ENCODE measurements at places on chromosomes 2 and 18.
A peak's percentile ranks its signal among the peaks of the same experiment; 100 is the strongest.

DNA sequence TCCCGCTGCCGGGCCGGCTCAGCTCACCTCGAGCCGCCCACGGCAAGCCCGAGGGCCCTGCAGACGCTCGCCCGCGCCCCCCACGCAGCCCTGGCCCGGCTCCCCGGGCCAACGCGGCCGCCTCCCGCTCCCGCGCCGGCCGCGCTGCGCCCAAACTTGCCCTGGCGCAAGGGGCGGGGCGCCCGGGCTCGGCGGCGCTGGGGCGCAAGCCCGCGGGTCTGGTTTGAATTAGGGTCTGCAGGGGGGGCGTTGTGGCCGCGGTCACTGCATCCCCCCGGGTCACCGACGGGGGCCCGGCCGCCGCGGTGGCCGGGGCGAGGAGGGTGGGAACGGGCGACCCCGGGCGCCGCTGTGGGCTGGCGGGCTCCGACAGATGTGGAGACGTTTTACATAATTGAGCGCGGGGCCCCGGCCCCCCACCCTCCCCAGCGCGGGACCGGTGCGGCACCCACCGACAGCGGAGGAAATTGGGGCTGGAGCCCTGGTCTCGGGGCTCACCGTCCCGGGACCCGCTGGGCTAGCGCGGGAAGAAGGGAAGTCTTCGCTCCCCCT lies 690 bp downstream of the SDC1 start:
- ATAC-seq = peak; percentile 4

DNA sequence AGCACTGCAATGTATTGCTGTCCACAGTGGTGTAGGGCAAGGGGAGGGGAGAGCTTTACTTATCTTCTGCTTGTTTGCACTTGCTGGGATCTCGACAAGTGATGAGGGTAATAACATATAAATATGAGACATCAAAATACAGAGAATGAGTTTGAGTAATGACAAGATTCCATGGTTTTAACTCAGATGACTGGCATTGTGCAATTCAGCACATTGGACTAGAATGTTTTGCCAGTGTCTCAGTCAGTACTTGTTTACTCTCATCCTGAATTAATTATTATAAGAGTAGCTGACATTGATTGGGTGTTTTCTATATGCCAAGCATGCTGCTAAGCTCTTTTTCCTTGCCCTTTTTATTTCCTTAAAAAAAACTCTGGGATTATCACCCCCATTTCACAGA lies 306.7 kb upstream of the MMADHC start:
- no peak for ATAC-seq

DNA sequence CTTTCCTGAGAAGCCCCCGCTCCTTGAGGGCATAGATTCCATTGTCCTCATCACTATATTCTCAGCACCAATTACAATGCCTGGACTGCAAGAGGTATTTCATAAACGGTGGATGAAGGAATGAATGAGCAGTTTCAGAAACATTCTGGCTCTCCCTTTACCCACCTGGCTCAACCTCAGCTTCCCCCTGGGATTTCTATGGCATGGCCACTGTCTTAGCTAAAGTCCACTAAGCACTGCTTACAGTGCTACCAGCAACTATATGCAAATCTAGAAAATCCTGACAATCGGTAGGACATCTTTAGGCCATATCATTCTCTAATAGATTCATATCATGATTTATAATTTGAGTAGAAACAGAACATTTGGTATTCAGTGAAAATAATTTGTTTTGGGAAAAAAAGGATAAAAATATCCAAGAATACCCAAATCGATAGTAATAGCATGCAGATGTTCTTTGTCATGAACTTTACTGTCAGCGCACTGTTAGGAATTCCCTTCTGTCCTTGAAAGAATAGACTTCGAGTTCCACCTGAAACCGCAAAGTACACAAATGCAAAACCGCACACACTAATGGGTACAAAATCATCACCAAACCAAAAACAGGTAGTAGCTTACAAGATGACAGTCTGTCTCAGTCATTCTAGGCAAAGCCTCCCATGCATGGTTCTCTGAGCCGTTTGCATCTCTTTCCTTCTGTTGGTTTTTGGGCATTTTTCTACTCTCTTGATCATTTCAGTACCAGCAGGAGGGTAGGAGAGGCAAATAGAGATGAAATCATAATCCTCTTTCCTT lies 303.6 kb upstream of the ID2 start:
- ATAC-seq = no peak

DNA sequence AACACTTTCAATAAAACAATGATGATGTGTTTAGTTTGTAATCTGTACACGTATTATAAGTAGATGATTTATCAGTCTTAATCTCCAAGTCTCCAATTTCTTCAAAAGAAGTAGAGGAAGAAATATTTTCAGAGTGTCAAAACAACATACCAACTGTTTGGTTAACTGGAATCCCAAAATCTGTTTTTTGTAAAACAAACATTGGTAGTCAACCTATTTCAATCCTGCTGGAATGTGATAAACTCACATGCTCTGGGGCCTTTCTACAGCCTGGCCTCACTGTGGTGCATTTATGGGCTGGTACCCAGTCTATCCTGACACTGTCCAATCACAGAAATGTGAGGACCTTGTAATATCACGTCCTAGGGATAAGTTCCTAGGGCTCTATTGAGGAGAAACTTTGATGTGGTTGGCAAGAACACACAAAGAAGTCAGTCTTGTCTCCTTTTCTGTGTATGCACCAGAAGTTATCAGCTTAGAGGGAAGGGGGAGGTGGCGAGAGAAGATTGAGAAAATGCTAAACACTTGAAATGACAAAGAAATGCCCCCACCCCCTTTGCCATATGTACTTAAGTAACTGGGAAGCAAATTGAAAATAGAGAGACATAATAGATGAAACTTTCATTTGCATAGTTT lies 47.2 kb downstream of the PRKRA start:
- ATAC-seq = no peak

- ATAC-seq = no peak
These were observed 203.8 kb upstream of the SIX2 start for GRCh38 chr2:45212953-45213635.

DNA sequence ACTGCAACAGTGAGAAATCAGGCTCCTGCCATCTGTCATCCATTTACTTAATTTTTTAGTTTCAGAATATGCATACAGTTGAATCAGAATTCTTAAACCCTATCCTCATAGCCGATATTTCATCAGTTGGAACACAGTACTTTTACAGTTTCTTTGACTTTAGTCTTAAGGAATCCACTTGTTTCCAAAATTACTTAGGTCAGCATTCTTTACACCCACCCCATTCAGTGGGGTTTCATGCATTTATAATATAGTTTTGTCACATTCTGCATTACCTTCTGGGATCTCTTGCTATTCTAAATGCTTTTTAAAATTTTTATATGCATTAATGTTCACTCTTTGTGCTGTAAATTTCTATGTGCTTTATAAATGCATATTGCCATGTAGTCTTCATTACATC lies 400.4 kb upstream of the LRRTM4 start:
- ATAC-seq = no peak

GRCh38 chr18:49924293-49924983 lies 111.1 kb upstream of the ACAA2 start:
- ATAC-seq = no peak

GRCh38 chr2:177265824-177266817 lies 1.6 kb upstream of the NFE2L2 start:
- peak; percentile 7 for ATAC-seq

GRCh38 chr2:109410039-109410815 lies 203.5 kb downstream of the SEPTIN10 start:
- ATAC-seq = no peak

DNA sequence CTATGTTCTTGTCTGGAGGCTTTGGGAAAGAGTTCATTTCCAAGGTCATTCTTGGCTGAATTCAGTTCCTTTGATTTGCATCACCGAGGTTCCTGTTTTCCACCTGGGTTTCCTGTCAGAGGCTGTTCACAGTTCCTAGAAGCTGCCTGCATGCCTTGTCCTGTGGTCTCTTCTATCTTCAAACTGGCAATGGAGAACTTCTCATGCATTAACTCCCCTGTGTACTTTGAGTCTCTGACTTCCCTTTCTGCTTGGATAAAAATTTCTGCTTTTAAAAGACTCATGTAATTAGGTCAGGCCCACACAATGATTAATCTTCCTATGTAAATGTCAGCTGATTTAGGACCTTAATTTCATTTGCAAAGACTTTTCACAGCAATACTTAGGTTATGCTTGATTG lies 499.3 kb upstream of the FANCL start:
- no peak for ATAC-seq

- ATAC-seq = no peak
These were observed 117.2 kb downstream of the CTNNA2 start for GRCh38 chr2:79630060-79630459.

GRCh38 chr18:36536426-36536825 lies 238.9 kb downstream of the FHOD3 start:
- no peak for ATAC-seq

DNA sequence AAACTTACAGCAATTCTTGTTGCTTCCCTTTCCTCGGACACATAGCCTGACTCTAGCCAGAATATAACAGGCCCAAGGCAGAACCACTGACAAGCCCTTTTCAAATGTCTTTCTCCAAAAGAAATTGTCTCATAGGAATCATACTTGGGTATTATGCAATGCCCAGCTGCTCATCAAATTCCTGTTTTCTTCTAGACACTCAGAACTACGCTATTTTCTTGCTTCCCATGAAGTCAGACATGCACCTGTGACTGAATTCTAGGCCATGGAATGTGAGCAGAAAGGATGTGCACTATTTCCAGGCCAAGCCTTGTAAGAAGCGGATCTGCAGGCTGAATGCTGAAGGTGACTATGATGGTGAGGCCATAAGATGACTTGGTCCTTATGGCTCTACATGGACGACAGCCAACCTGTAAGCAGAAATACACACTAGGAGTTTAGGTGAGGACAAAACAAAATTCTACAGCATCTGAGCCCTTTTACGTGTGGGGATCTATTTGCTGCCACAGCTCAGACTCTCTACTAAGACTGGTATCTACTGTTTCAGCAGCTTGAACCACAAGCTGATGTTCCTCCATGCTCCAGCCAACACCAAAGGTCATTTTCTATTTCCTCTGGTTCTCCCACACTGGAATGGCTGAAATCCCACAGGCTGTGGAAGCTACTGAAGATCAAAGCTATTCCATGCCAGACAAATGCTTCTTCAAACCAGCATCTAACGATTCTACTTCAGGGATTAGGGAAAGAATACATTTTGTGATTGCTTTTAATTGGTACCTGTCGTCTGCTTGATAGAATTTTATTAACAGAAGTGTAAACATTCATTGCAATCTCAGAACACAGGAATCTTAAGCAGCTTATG lies 378.7 kb downstream of the RBM43 start:
- ATAC-seq = no peak
